ENCODE measurements at places on chromosomes 3 and 15.

- no peak for DNase-seq
These were observed 70.0 kb downstream of the EXOG start for GRCh38 chr3:38566215-38566528.

DNA sequence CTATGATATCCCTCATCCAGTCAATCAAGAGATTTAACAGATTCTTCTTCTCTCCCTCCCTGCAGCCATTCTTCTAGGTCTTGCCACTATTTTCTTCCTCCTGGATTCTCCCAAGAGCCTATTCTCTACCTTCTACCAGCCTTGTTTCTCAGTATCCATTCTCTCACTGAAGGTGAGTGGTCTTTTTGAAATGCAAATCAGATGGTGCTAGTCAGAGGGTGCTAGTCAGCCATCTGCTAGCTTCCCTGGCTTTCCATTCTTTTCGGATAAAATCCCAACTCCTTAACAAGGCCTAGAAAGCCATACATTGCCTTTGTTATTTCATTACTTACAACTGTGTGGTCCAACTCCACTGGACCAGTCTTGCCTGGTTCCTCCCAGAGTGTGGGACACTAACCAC, 734.3 kb upstream of the CFAP20DC start:
- no peak for DNase-seq

DNA sequence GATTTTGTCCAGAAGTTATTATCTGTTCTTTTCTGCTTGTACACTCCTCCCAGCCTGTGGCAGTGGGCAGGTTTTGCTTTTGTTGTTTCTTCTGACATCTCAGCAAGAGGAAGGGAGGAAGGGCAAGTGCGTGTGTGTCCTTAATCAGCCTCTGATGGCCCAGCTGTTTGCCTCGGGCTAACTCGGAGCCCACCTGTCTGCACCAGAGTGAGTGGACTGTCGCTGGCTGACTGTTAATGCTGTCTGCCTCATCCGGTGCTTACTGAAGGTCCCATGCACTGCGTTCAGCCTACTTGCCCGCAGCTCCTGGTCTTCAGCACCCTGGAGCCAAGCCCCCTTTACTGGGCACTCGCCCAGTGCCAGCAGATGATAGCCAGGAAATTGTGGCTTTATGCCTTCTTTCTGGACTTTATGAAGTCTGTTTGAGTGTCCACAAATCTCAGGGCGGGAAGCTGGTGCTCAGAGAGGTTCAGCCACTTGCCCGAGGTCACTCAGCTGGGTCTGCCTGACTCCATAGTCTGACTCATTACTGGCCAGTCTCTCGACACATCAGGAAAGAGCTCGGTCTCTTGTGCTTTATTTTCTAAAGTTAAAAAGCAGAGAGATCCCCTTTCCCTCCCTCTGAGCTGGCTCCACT, 89.5 kb downstream of the CHRNA7 start:
- DNase-seq: no peak

- peak; percentile 94 for DNase-seq
These were observed 141.7 kb downstream of the RPLP1 start for GRCh38 chr15:69593981-69594966.

- DNase-seq: no peak
These were observed 21.6 kb upstream of the TASOR start for GRCh38 chr3:56704706-56705105.

- DNase-seq: no peak
These were observed 316.2 kb downstream of the IL5RA start for GRCh38 chr3:2793987-2794386.

DNA sequence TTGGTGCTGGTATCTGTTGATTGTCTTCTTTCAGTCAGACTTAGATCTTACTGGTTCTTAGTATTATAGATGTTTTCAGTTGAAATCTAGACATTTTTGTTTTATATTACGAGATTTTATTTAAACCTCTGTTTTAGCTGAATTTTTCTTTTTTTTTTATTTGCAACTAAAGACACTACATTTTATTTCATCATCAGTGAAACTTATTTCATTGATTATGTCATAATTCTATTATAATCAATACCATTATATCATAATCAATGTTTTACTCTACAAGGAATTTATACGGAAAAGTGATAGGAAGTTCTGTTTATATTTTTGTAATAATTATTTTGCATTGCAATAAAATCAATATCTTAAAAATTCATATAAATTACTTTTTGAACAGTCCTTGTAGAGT, 477.4 kb upstream of the MDFIC2 start:
- no peak for DNase-seq

DNA sequence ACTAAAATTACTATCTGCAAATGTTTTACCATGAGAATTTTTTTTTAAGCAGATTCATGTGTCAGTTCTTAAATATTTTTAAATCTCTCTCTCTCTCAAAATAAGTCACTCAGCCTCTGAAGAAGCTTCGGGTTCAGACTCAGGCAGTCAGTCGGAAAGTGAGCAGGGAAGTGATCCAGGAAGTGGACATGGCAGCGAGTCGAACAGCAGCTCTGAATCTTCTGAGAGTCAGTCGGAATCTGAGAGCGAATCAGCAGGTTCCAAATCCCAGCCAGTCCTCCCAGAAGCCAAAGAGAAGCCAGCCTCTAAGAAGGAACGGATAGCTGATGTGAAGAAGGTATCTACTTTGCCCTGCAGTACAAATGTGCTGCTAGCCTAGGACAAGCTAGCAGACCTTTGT, 24.1 kb downstream of the CHD2 start:
- DNase-seq: no peak

DNA sequence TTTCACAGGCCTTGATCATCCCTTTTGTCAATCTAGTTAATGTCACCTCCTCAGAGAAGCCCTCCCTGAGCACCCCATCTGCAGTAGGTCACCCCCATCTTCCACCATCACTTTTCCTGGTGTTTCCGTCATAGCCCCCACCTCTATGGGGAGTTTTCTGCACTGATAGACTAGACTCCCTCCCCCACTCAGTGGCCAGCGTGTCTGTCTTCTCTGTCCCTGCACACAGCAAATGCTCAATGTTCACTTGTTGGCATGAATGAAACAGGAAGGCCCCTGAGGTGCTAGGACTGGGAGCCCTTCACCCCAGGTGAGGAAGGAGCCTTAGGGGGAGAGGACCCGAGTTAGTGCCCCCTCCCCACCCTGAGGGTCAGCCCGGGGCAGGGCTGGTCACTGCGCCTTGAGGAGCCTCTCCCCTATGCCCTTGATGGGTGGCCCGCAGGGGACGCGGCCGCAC, 15.8 kb upstream of the FANCD2 start:
- DNase-seq: no peak

- no peak for DNase-seq
These were observed at the start of gene MUSTN1 for GRCh38 chr3:52834871-52835501. TSS of gene MUSTN1 (minus strand) at chr3:52835019. CDS start at chr3:52834948, 71 bp downstream.

GRCh38 chr3:53068176-53068575, 22.3 kb upstream of the SFMBT1 start:
- DNase-seq: no peak

DNA sequence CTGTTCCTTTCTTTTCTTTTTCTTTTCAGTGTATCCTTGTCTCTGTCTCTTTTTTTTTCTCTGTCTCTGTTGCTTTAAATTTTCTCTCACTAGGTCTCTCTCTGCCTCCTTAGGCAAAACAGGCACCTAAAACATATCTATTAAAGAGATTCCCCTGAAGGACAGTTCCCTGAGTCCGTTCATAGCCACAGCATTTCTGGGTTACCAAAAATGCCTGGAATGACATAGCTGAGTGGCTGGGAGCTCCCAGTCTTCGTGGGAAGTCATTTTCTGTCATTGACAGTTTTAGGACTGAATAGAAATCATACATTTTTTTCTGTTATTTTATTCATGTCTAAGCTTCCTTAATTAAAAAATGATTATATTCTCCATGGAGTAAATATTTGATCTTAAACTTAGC, 323.8 kb upstream of the AZI2 start:
- no peak for DNase-seq

- DNase-seq: no peak
These were observed 18.6 kb downstream of the SUCLG2 start for GRCh38 chr3:67635806-67636205.

DNA sequence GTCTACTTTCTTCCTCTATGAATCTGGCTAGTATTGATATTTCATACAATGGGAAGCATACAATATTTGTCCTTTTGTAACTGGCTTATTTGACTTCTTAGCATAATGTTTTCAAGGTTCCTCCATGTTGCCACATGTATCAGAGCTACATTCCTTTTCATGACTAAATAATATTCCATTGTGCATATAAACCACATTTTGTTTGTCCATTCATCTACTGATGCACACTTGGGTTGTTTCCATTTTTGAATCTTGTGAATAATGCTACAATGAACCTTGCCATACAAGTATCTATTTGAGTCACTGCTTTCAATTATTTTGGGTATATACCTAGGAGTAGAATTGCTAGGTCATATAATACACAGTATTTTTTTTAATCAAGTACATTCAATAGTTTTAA, 38.0 kb downstream of the OSBPL10 start:
- no peak for DNase-seq

DNA sequence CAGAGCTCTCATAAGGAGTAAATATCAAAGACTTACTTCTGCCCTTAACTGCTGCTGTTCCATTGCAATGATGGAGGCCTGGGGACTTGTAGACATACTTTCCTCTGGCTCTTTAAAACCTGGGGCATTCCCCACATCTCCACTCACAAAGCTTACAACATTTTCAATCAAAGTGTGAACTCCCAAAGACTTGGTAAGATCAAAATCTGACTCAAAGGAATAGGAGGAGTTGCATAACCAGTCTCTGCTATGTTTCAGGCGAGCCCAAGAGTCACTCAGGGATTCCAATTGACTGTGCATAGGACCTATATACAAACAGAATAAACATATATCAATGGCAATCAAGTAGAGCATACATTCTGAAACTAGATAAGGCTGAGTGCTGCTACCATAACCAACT, 101.5 kb downstream of the FBXL22 start:
- no peak for DNase-seq

GRCh38 chr15:82936966-82937711, 15.4 kb downstream of the HOMER2 start:
- no peak for DNase-seq

- peak; percentile 0 for DNase-seq
These were observed 79.0 kb upstream of the DCLK3 start for GRCh38 chr3:36843065-36844051.

DNA sequence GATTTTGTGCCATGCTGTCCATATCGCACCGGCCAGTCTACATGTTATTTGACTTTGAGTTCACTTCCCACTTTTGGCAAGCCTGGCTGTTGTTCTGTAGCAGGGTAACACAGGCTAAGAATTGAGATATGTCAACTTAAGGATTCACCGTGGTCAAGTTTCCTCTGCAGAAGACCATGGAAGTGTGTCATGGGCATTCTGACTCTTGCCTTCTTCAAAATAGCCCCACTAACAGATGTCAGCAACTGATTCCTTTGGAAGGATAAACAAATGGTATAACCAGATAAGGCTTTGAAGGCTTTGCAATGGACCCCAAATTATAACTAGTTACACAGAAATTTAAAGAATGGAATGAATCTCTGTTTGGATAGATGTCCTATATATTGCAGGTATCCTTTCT, 20.1 kb upstream of the CD47 start:
- no peak for DNase-seq

DNA sequence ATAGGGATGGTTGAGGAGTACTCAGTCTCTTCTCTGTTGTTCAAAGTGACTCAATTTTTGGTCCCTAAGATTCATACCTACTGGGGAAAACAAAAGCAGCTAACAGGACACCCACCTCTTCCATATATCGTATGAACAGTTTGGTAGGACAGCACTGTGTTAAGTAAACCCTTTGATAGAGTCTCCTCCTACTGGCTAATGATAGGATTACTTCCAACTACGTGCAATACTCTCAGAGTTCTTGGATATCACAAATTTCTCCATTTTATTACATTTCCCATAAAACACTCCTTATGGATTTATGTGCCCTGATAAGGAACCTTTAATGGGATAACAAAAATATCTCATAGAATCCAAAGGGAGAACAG, 200.2 kb upstream of the GOLGA6L4 start:
- no peak for DNase-seq

GRCh38 chr15:68699881-68700454, 120.7 kb downstream of the ANP32A start:
- no peak for DNase-seq

- no peak for DNase-seq
These were observed 93.2 kb downstream of the SLCO3A1 start for GRCh38 chr15:91946581-91947292.

DNA sequence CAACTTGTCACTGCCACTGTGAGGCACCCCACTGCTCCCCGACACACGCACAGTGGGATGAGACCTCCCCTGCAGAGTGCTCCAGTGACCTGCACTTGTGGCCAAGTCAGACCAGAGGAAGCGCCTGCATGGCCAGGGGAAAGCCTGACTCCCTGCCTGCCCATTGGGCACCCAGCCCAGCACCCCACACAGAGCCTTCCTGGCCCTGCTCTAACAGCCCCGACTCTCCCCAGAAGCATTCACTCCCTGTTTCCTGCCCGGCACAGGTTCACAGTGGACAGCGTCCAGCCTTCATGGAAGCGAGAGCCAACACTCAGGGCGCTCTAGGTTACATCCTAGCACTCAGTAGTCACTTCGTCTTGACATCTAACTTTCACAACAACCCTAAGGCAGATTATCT, 27.8 kb downstream of the RBPMS2 start:
- DNase-seq: no peak

DNA sequence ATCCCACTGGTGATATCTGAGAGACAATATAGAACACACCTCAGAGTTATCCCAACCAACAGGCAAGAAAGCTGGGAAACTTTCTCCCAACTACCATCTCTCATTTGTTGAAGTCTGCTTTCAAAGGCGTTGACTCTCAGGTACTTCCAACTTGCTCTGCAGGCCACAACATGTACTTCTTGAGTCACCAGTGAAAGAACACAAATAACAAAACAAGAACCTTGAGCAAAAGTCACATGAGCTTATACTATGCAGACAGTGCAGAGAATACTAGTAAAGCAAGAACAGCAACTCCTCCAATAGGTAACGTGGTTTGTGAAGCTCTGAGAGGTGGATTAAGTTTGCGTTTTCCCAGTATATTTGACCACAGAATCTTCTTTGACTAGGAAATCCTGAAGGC, 20.6 kb downstream of the SNTN start:
- no peak for DNase-seq

GRCh38 chr15:31302778-31303725, 23.6 kb upstream of the KLF13 start:
- no peak for DNase-seq

DNA sequence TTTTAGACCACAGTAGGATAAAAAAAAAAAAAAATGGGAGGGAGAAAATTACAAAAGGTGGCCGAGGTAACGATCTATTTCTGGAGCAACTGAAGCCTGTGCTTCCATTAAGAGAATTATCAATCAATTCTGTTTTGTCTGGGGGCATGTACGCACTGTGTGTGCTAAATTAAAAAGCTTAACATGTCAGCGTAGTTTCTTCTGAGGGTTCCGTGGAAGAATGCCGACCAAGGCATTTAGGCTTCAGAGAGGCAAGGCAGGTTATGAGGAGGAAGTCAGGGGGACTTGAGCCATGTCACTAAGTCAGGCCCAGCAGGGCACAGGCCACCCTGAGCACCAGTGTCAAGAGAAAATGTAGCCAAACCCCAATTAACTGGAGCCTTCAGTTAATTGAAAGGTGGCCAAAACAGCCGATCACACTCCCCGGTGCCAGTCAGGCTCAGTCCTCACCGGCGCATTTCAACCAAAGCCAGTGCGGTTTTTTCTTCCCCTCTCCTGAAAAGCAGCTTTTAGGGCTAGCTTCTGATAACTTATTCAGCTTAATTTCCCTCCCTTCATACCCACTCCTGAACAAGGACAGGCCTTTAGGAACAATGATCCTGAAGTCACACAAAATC, 113.9 kb downstream of the MEGF11 start:
- no peak for DNase-seq

- no peak for DNase-seq
These were observed 283.4 kb upstream of the ATP11B start for GRCh38 chr3:182509844-182510460.

- no peak for DNase-seq
These were observed 30.7 kb downstream of the C3orf38 start for GRCh38 chr3:88180398-88180999.

GRCh38 chr3:20846066-20846465, 660.1 kb upstream of the SGO1 start:
- DNase-seq: no peak
